Cardiac muscle cell (in vitro differentiated cells and primary cell): ENCODE measurements at places on chromosomes 5 and 9. TPM values are rescaled to one million over a fixed set of nuclear protein-coding genes. Genes with fewer than 3 reads are reported as not detected.

- H3K27ac ChIP-seq, result no peak overlapping the region
- no peak overlapping the region for H3K4me3 ChIP-seq
- H3K27me3 ChIP-seq, result no peaks in the 10 kb centered on the region
- no peak for DNase-seq
Measured at GRCh38 chr5:157159209-157159751, 6.8 kb downstream of the GARIN3 start.

MEGF10 gene
- 8.2 and 8.8 TPM in 2 replicates for total RNA-seq

DNA sequence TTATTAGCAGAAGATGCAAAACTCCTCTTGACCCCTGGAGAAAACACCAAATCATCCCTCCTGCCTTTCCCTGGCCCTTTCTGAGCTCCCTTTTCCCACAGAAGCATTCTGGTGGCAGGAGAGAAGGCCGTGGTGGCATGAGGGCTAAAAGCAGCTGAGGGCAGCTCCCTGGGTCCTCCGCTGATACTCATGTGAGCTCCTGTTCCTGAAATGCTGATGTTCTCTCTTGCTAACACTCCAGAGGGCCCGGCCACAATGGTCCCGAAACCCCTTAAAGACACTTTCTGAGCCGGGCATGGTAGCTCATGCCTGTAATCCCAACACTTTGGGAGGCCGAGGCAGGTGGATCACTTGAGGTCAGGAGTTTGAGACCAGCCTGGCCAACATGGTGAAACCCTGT lies 183.1 kb downstream of the HSPA4 start:
- DNase-seq, result no peak
- H3K4me1 ChIP-seq, result no peaks in the 10 kb centered on the region
- H3K27me3 ChIP-seq, result no peaks in the 10 kb centered on the region
- H3K4me3 ChIP-seq, result no peak overlapping the region

GRCh38 chr9:86281593-86282076 lies 703 bp downstream of the ISCA1 start:
- peak; percentile 69 for DNase-seq
- no peaks in the 10 kb centered on the region for H3K27me3 ChIP-seq
- H3K36me3 ChIP-seq, result no peaks in the 10 kb centered on the region
- peaks cover 14% of the 10 kb centered on the region for H3K4me1 ChIP-seq

- no peak for DNase-seq
- H3K4me1 ChIP-seq, result no peaks in the 10 kb centered on the region
- H3K27me3 ChIP-seq, result no peaks in the 10 kb centered on the region
- no peak overlapping the region for H3K27ac ChIP-seq
- H3K4me3 ChIP-seq, result no peak overlapping the region
Measured at GRCh38 chr5:25006237-25006636, 361.5 kb upstream of the CDH10 start.

ZNF658 gene
- total RNA-seq, result 4.9 and 5.6 TPM in 2 replicates

GRCh38 chr5:137071526-137071925 lies 427.6 kb downstream of the SPOCK1 start:
- H3K27ac ChIP-seq, result no peak overlapping the region
- no peaks in the 10 kb centered on the region for H3K27me3 ChIP-seq
- DNase-seq, result no peak

- no peaks in the 10 kb centered on the region for H3K27me3 ChIP-seq
- no peaks in the 10 kb centered on the region for H3K36me3 ChIP-seq
- no peak for DNase-seq
- H3K4me3 ChIP-seq, result no peak overlapping the region
- no peak overlapping the region for H3K27ac ChIP-seq
Measured at GRCh38 chr9:36665921-36666431, 93.3 kb downstream of the MELK start.

NUDCD2 gene
- total RNA-seq, result 9.2 and 16.5 TPM in 2 replicates

FOXD4L6 gene
- 0.60 TPM in 1 of 2 replicates, not detected in the other for total RNA-seq

GRCh38 chr5:37251665-37252064 lies 2.5 kb upstream of the CPLANE1 start:
- peaks cover 4% of the 10 kb centered on the region for H3K4me1 ChIP-seq
- no peak for DNase-seq
- no peak overlapping the region for H3K27ac ChIP-seq
- no peak overlapping the region for H3K4me3 ChIP-seq
- no peaks in the 10 kb centered on the region for H3K27me3 ChIP-seq

DNA sequence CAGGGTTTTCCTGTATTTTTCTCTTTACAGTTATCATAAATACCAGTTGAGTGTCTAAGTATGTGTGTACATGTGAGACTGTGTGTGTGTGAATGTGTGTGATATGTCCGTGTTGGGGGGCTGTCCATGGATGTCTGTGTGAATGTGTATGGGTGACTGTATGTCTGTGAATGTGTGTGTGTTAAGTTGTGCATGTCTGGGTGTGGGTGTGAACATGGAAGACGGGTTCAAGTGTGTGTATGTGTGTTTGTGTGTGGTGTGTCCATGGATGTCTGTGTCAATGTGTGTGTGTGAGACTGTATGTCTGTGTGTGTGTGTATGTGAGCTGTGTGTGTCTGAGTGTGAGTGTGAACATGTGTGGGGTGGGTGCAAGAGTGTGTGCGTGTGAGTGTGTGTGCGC lies 55.0 kb downstream of the VAV2 start:
- H3K4me1 ChIP-seq, result peaks cover 14% of the 10 kb centered on the region
- H3K4me3 ChIP-seq, result no peak overlapping the region
- DNase-seq, result no peak
- no peaks in the 10 kb centered on the region for H3K36me3 ChIP-seq
- no peak overlapping the region for H3K27ac ChIP-seq

GRCh38 chr9:128419061-128419925 lies 1.4 kb upstream of the CERCAM start:
- H3K36me3 ChIP-seq, result no peaks in the 10 kb centered on the region
- no peak overlapping the region for H3K27ac ChIP-seq
- peak; percentile 56 for DNase-seq
- H3K4me1 ChIP-seq, result peaks cover 8% of the 10 kb centered on the region

SLC45A2 gene
- total RNA-seq, result 0.85 TPM in 1 of 2 replicates, not detected in the other

INSL6 gene
- total RNA-seq, result not detected in 2 replicates

- no peak overlapping the region for H3K4me3 ChIP-seq
- no peaks in the 10 kb centered on the region for H3K4me1 ChIP-seq
- peak; percentile 27 for DNase-seq
Measured at GRCh38 chr9:70874451-70874850, 247.0 kb downstream of the TRPM3 start.

GRCh38 chr5:33494466-33494865 lies 53.7 kb downstream of the TARS1 start:
- peak; percentile 16 for DNase-seq
- H3K4me1 ChIP-seq, result no peaks in the 10 kb centered on the region
- H3K4me3 ChIP-seq, result no peak overlapping the region
- H3K27me3 ChIP-seq, result no peaks in the 10 kb centered on the region
- no peak overlapping the region for H3K27ac ChIP-seq
- no peaks in the 10 kb centered on the region for H3K36me3 ChIP-seq

DNA sequence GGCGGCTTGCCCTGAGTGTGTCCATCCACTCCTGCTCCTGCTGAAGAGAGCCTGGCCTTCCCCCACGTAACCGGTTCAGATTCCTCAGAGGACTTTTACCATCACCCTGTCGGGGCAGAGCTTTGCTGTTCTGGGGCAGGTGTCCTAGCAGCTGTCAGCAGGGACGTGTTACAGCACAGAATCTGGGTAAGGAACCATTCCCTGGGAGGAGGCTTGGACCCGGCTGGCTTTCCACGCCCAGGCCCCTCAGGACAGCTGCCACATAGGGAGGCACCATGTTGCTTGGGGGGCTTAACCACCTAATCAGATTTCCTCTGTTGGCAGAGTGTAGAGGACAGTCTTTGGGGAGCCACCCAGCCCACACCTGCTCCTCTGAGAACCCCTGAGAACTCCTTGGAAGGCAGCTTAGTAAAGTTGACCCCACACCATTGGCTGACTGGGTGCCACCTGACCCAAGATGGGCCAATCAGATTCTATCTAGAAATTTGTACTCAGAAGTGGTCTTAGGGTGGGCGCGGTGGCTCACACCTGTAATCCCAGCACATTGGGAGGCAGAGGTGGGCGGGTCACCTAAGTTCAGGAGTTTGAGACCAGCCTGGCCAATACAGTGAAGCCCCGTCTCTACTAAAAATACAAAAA lies 23.3 kb upstream of the EEIG1 start:
- peaks cover 12% of the 10 kb centered on the region for H3K4me1 ChIP-seq
- no peaks in the 10 kb centered on the region for H3K27me3 ChIP-seq
- H3K36me3 ChIP-seq, result no peaks in the 10 kb centered on the region
- no peak for DNase-seq
- no peak overlapping the region for H3K4me3 ChIP-seq

DNA sequence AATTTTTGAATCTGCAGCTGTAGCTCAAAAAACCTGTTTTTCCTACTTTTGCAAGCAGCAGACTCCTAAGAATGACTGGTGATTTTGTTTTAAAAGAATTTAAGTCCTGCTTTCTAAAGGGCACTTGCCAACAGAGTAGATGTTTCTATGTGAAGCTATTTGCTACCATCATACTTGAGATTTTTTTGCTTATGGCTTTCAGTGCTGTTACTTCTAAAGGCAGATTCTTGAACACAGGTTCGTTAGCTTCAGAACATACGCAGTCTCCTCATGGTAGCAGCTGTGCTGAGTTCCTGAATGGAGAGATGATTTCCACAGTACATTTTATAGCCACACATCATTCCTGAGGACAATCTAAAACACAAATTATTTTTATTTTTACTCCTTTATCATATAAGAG lies 24.4 kb upstream of the ELL2 start:
- H3K27ac ChIP-seq, result no peak overlapping the region
- no peak for DNase-seq
- peaks cover 42% of the 10 kb centered on the region for H3K4me1 ChIP-seq
- H3K27me3 ChIP-seq, result no peaks in the 10 kb centered on the region
- no peak overlapping the region for H3K4me3 ChIP-seq
- H3K36me3 ChIP-seq, result no peaks in the 10 kb centered on the region

GRCh38 chr5:180470966-180471582 lies 23.1 kb upstream of the CNOT6 start:
- no peaks in the 10 kb centered on the region for H3K36me3 ChIP-seq
- peaks cover 23% of the 10 kb centered on the region for H3K4me1 ChIP-seq
- no peak overlapping the region for H3K4me3 ChIP-seq

PCDHB6 gene
- total RNA-seq, result 1.7 and 2.1 TPM in 2 replicates
